ENCODE measurements at places on chromosomes 12 and 14.
A peak's percentile ranks its signal among the peaks of the same experiment; 100 is the strongest.

GRCh38 chr12:59845293-59845692 lies 249.5 kb downstream of the SLC16A7 start:
- no peak for DNase-seq

DNA sequence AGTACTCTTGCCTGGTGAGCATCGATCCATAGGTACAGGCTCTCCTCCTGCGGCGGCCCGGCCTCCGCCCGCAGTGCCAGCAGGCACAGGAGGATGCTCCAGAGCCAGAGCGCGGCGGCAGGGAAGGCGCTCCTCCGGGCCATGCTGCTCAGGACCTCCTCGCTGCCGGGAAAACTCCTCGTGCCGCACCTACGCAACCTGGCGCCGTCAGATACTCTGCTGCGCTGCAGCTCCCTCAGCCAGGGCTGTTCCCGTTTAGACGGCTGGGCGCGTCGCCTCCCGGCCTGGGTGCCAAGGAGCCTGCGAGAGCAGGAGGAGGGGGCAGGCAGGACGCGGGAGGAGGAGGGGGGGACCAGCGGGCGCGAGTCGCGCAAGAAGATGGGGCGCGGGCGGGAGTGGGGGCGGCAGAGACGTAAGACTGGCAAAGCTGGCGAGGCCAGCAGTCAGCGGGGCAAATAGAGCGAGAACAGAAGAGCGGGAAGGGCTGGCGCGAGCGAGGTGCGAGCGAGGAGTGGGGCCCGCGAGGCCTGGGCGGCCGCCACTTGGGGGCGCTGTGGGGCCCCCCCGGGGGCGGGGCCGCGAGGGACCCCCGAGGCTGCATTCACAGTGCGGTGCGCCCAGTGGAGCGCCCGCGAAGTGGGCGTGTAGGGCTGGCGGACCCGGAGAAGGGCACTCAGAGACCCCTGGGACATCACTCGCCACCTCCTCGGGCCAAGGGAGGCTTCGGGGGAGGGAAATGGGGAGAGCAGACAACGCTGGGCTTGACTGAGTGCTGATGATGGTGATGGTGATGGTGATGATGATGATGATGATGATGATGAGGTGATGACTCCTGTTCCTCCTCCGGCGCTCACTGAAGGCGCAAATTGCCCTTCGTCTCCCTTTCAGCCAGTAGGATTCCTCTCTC lies at the start of gene WIF1:
TSS of gene WIF1 (minus strand) at position 257 of the 907 bp plus-strand sequence. CDS start at position 143, 114 bp downstream.
- no peak for DNase-seq

DNA sequence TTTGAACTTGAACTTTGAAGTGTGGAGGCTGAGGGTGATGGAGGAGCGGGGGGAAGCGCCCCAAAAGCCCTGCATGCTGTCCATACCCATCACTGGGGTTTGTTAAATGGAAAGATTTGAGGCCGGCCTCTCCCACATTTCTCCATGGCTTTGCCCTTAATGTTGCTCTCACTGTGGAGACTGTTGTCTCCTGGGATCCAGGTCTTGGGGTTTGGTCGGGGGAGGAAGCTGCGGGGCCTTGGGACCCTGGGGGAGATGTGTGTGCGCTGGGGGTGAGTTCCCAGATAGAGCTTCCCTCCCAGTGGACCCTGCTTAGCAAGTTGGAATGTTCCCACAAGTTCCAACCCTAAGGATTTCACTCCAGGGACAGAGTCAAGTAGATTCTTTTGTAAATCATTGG lies 28.0 kb upstream of the LRTM2 start:
- no peak for DNase-seq

- no peak for DNase-seq
These were observed 33.8 kb downstream of the STK38L start for GRCh38 chr12:27277846-27278260.

GRCh38 chr12:131362291-131363211 lies 348.3 kb upstream of the SFSWAP start:
- DNase-seq = no peak

- DNase-seq = no peak
These were observed 178.2 kb downstream of the RMST start for GRCh38 chr12:97640826-97641225.

GRCh38 chr12:82749015-82749414 lies 62.3 kb downstream of the TMTC2 start:
- DNase-seq = no peak

GRCh38 chr14:106691601-106692291 lies 1165.4 kb downstream of the TMEM121 start:
- DNase-seq = no peak

DNA sequence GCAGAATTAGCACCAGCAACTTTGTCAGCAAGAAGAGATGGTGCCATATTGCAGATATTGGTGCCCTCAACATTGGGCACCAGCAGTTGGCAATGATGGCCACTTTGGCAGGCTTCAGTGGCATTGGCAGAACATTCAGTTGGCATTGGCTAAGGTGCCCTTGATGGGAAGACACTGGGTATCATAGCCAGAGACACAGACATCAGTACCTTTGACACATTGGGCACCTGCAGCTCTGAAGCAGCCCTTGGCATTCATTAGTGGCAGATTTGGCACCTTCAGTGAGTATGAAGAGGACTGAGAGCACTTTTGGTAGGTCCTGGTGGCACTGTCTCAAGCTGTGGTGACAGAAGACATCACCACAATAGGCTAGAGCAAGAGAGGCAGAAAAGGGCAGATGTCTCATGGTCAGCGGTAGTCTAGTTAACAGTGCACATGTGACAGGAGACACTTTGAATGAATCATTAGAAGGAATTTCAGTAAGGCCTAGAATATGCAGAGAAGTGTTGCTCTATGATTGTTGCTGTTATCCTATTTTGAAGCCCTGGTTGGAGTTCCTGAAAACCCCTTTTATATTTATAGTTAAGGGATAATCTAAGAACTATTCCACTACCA lies 422.2 kb downstream of the APAF1 start:
- DNase-seq = no peak

DNA sequence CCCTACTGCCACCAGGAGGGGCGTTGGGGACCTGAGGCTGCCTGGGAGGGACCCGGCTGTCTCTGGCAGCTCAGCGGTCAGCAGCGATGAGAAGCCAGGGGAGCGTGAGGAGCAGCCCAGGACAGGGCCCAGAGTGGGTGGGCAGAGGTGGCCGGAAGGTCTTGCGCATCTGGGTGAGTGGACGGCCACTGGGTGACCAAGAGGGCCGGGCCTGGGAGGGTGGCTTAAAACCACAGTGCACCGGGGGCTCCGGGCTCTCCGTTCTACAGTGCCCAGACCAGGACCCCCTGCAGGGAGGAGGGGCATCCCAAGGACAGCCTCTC lies 10.0 kb downstream of the INF2 start:
- DNase-seq = no peak

GRCh38 chr14:97731800-97732199 lies 934.6 kb downstream of the VRK1 start:
- no peak for DNase-seq

GRCh38 chr14:28571636-28572035 lies 195.0 kb upstream of the FOXG1 start:
- no peak for DNase-seq

GRCh38 chr14:91163316-91163715 lies 49.4 kb downstream of the DGLUCY start:
- DNase-seq = no peak

- no peak for DNase-seq
These were observed 63.3 kb upstream of the ABCD2 start for GRCh38 chr12:39682689-39683477.

- no peak for DNase-seq
These were observed 15.2 kb upstream of the LUM start for GRCh38 chr12:91126516-91126915.

DNA sequence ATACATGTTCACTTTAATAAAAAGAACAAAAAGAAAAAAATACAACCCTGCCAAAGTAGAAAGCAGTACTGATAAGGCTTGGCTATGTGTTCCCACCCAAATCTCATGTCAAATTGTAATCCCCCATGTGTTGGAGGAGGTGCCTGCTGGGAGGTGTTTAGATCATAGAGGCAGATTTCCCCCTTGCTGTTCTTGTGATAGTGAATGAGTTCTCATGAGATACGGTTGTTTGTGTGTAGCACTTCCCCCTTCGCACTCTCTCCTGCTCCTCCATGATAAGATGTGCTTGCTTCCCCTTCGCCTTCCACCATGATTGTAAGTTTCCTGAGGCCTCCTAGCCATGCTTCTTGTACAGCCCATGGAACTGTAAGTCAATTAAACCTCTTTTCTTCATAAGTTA lies 59.9 kb downstream of the USP15 start:
- no peak for DNase-seq

- DNase-seq = no peak
These were observed 302.1 kb upstream of the FBXO33 start for GRCh38 chr14:39734306-39734705.

DNA sequence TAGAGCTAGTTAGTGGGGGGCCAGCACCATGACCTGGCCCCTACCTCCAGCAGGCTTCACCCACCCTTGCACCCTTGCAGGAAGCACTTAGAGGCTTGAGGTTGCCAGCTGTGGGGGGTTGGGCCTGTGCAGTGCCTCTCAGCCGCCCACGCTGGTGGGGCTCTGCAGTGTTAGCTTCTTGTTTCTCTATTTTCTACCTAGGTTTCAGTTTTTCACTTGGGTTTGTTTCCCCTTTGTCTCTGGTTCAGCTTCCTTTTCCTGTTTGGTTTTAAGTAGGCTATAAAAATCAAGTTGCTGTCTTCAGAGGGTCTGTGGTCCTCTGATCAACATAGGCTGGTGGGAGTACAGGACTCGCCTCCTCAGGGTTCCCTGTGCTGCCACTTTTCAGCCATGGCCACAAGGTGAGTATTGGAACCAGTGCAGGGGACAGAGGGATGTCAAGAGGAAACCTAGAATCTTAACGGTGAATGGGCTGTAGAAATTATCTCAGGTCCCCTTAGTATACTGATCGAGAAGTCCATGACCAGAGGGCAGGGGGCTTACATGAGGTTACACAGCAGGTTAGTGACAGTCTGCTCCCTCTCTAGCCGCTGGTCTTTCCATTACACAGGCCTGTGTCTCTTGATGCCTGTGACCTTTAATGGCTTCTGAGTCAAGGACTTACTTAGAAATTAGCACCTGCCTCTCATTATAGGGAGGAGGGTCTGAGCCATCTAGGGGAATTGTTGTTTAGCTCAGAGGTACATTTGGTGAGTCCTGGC lies at the start of gene EVL:
TSS of gene EVL (plus strand) at position 312 of the 761 bp plus-strand sequence. CDS start at position 391, 79 bp downstream.
- DNase-seq = no peak

GRCh38 chr14:68309616-68310015 lies 483.3 kb downstream of the ZFP36L1 start:
- DNase-seq = no peak

- DNase-seq = no peak
These were observed 177.5 kb upstream of the TMTC1 start for GRCh38 chr12:29961231-29961630.

- DNase-seq = no peak
These were observed 164.8 kb downstream of the DUSP6 start for GRCh38 chr12:89187507-89187906.

DNA sequence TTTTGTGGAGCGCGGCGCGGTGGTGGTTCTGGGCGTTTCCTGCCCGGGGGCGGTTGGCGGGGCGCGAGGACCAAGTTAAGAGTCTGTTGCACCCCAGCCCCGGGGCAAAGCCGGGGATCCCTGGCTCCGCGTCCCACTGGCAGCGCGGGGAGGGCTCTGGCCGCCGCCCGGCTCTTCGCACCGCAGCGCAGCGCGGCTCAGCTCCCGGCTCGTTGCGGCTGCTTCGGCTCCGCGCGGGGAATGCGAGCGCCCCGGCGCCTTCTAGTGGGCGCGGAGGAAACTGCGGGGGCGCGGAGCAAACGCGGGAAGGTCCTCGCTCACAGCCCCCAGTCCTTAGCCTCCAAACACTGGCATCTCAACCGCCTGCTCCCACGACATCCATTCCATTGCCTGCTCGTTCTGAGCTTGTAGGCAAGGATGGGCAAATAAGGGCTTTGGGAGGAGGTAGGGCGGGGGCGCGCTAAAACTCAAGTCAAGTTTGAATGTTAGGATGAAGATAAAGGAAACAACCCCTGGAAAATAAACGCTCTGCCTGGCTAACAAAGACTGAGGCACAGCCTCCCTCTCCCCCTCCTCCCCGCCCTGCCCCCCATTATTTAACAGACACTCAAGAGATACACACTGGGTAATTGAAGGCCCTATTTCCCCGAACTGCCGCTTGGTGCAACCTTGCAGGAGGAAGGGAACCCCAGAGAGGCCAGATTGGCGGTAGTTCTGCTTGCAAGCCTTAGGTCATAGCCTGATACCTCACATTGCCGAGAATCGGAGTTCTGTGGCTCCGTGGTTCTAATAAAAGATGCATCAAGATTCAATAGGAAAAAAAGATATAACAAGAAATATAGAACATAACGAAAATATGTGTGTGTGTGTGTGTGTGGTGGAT lies at the start of gene B4GALNT1:
TSS of gene B4GALNT1 (minus strand) at position 244 of the 883 bp plus-strand sequence. CDS start 1,069 bp downstream, outside the sequence.
- peak; percentile 76 for DNase-seq

DNA sequence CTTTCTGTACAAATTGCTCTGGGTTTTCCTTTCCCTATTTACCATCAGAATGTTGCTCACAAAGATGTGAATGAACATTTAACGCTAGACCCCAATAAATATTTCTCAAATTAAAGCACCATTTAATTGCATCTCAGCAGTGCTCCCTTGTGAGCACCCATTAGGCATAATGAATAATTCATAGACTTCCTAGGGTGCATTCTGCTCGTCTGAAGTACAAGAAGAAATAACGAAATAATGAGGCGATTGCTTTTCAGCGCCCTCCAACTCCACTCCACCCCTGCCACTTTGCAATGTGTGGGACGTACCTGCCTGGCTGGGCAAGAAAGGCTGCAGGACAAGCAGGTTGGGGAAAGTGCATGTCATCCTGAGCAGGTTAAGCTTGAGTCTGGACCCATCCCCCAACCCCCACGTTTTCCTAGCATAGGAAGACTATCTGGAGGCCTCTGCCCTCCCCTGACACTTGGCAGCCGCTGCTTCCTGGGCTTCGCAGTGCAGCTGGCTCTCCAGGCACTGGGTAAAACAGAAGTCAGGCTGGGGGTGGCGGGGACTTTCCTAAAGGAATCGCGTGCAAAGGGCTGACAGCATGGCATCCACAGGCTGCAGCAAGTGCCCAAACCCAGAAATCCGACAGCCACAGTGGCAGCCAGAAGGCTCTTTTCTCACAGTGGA lies 253.7 kb downstream of the DUSP6 start:
- peak; percentile 57 for DNase-seq

GRCh38 chr12:102848832-102849231 lies 68.2 kb downstream of the PAH start:
- DNase-seq = no peak

DNA sequence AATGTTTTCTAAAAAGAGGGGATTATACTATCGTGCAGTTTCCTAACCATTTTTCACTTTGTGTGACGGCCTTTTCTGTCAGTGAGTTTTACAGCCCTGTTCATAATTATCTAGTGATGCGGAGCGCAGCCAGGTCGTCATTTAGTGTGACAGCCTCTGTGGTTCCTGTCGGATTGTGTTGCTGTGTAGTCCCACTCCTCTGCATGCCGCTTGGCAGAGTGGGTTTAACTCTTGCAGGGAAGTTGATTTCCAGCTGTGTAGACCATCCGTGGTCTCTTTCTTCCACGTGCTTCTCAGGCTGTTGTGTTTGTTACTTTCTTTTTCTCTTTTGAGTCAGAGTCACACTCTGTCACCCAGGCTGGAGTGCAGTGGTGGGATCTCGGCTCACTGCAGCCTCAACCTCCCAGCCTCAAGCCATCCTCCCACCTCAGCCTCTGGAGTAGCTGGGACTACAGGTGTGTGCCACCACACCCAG lies 8.6 kb downstream of the RAN start:
- DNase-seq = no peak

Data from NCI-H1436 (cell line).